ENCODE measurements at places on chromosomes 3 and 15.

GRCh38 chr3:52149021-52149420 lies 5.2 kb downstream of the POC1A start:
- DNase-seq, result no peak

GRCh38 chr15:47866446-47866845 lies 149.1 kb downstream of the SEMA6D start:
- DNase-seq, result no peak

- DNase-seq, result no peak
These were observed 69.4 kb downstream of the B3GALNT1 start for GRCh38 chr3:161035711-161036110.

GRCh38 chr3:175670557-175670956 lies 811.4 kb downstream of the NAALADL2 start:
- DNase-seq, result no peak

GRCh38 chr3:20846066-20846465 lies 660.1 kb upstream of the SGO1 start:
- DNase-seq, result no peak

- DNase-seq, result no peak
These were observed 145.1 kb upstream of the BFSP2 start for GRCh38 chr3:133254716-133255115.

- DNase-seq, result no peak
These were observed 34.8 kb upstream of the FAM174B start for GRCh38 chr15:92690395-92690794.

- DNase-seq, result no peak
These were observed 441 bp downstream of the CEP70 start for GRCh38 chr3:138593488-138594149.

DNA sequence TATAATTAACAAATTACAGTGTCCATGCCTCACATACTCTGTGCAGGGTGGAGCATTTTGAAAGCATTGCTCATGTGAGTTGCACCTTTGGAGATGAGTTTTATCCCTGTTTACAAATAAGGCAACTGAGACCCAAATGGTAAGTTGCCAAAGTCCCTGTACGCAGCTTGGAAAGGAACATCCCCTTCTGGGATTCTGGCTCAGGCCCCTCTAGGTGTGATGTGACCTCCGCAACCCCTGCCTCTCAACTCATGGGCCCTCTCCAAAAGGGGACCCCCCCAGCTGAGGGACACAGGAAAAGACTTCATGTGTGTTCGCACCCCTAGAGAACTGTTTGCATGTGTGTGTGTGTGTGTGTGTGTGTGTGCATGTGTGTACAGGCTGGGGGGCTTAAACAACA lies 25.3 kb downstream of the PRR20G start:
- no peak for DNase-seq

All from stimulated activated CD4-positive, alpha-beta T cell treated with anti-CD3 and anti-CD28 coated beads, Interleukin-1b, Interleukin-23, amount 100 ng/mL, for 1 hour (primary cell).